ENCODE measurements at places on chromosomes 7 and 10.

- DNase-seq = peak; percentile 10
These were observed 220.3 kb downstream of the PHTF2 start for GRCh38 chr7:78018641-78019446.

GRCh38 chr10:68594405-68594804 lies 34.3 kb downstream of the TET1 start:
- no peak for DNase-seq

- peak; percentile 48 for DNase-seq
These were observed 448.9 kb upstream of the ZMIZ1 start for GRCh38 chr10:78619896-78620295.

GRCh38 chr7:3914051-3914775 lies 613.2 kb downstream of the SDK1 start:
- peak; percentile 50 for DNase-seq

DNA sequence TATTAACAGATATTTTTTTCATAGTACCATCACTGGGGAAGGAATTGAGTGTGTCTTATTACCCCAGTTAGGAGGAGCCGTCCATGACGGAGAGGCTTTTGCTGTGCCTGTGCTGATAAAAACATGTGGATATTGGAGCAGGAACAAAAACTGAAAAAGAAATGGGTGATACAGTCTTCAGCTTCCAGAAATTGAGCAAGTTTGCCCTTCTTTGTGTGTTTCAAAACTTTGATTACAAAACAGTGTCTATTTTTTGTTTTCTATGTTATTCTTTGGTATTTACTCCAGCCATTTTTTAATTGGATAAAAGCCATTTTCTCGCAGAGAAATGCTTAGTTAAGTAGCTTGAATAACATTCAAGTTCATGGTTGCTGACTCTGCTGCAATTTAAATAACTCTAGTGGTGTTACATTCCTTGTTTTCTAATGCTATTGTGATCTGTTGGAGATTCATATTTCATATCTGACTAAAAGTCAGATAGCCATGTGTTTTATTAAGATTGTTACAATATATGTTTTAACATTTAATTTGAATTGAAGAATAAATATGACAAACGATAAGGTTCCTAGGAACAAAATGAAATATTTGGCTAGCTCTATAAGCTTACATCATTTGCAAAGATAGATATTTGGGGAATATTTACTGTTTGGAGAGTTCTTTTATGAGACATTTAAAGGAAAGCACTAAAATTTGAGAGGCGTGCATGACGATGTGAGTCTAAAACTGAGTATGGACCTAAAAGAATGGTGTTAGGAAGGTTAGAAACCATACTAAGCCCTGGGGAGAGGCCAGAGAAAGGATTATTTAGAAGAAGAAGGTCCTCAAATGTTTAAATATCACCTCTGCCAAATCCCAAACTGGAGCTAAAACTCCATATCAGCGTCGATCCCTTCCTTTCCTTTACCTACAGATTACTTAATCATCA lies 747.3 kb upstream of the CELF2 start:
- no peak for DNase-seq

DNA sequence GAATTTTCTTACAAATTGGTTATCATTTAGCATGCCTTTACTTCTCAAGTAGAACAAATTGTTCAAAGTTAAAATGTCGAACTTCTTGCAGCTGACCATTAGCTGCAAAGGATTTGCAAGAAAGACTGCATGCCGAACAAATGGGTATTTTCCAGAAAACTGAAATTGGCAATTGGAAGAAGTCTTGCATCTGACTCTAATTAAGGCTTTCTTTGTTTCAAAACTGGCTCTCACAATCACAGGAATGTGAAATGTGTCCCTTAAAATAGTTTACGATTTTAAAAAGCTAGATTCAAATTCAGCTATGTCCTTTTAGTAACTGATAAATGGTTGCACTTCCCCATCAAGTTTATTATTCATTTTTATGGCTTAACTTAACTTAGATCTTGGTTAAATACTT lies 207.9 kb downstream of the ARL4A start:
- DNase-seq = no peak

Measured in suppressor macrophage treated with lipopolysaccharide for 4 hours (primary cell).